NCI-H1092 (cell line): ENCODE measurements at places on chromosomes 6 and 20.

- DNase-seq, result no peak
These were observed 6.7 kb upstream of the TMEM30A start for GRCh38 chr6:75291331-75291730.

DNA sequence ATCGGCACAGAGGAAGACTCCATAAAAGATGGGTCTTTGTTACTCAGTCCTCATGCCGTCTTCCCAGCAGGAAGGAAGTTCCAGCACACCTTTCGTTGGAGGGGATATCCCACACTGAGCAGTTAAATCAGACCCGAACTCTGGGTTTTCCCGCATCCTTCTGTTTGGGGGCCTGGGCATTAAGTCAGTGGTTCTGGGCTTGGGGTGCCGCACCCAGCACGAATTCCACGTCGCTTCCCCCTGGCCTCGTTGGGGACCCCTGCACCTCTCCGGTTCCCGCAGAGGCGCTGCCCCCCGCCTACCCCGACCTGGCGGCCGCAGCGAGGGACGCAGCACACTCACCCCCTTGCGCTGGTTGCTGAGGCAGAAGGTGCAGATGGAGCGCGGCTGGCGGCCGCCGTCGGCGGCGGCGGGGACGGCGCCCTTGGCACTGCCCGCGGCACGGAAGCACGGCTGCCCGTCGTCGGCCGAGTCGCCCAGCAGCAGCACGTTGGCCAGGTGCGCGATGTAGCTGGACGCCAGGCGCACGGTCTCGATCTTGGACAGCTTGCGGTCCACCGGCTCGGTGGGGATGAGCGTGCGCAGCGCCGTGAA is 641 bp downstream of the TCF15 start:
- DNase-seq, result no peak

DNA sequence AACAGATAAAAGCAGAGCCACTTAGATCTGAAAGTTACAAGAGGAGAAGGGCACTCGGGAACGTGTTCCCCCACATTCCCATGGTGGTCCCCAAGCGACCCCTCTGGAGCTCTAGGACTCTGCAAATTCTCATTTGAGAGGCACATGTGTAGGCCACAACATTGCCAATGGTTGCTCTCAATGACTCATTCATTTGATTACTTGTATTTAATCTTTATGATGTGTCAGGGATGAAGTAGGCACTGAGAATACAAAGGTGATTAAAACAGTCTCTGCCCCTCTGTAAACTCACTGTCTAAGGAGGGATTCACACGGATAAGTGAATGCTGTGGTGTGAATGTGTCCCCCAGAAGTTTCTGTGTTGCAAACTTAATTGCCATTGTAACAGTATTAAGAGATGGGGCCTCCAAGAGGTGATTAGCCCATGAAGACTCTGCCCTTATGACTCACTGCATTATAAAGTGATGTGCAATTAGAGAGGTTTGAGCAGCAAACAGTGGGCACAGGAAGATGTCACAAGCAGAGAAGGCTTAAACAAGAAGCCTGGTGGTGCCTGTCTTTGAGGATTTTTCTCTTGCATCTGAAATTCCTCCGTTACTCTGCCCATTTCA is 34.0 kb upstream of the TRAM2 start:
- no peak for DNase-seq

DNA sequence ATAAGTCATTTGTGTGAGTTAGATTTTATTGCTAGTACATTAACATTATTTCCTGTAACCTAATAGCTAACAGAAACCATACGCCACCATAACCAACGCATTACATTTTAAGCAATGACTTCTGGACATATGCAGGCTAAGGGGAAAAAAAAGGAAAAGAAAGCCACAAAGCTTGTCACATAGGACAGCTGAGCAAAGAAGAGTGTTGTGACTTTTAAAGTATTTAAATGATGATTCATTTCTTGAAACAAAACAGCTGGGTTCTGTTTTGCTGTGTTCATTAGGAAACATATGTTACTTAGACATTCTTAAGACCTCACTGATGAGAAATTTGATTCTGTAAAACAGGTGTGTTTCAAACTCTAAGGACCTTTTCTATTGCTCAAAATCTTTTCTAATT is 171.4 kb downstream of the COL9A1 start:
- no peak for DNase-seq

GRCh38 chr6:136795996-136796395 is 3.7 kb upstream of the MAP3K5 start:
- DNase-seq, result no peak

DNA sequence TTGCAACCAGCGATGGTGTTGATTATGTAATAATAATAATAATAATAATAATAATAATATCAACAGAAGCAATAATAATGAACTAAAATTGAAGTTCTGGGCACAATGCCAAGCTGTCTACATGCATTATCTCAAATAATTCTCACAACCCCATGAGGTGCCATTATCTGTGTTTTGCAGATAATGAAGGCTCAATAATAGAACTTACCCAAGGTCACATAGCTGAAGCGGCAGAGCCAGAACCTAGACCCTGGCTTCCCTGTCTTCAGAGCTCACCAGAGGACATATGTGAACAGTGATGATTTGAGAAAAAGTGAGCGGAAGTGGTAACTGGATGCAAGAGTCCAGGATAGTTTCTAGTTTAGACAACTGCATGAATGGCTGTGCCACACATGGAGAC is 91.0 kb downstream of the HIVEP1 start:
- DNase-seq, result no peak

- DNase-seq, result no peak
These were observed 41.0 kb downstream of the PSMB9 start for GRCh38 chr6:32895006-32895345.

- DNase-seq, result no peak
These were observed 530.4 kb upstream of the BTBD3 start for GRCh38 chr20:11387189-11387754.

GRCh38 chr6:49888742-49889431 is 22.6 kb upstream of the CRISP1 start:
- DNase-seq, result no peak

- no peak for DNase-seq
These were observed 59.7 kb upstream of the SAMD3 start for GRCh38 chr6:130282234-130282995.

DNA sequence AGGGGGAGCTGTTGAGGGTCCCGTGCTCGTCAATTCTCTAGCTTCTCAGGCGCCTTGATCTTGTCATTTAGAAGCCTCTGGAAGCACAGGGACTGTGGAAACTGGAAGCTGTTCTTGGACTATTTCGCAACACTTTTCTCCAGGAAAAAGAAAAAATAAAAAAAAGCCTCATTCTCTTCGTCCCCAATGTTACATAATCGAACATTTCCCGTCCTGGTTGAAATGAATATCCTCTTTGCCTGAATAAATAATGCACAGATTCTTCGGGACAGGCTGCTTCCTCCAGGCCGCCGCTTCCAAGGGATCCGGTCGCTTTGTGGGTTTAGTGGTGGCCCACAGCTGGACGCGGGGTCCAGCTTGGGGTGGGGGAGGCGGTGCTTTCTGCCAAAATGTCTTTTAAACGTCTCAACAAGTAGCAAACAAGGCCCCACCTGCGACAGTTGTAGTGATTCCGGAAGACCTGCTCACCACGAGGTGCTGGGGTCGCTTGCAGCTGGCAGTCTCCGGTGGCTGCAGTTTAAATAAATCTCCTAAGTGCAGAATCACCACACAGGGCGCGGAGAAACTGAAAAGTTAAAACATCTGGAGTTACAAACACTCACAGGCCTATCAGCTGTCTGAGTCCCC is 125.9 kb upstream of the ESR1 start:
- DNase-seq, result no peak

GRCh38 chr20:13422637-13423036 is 201.6 kb downstream of the ISM1 start:
- DNase-seq, result no peak
